ENCODE measurements at places on chromosomes 6 and 20.

GRCh38 chr6:56756219-56756789 lies 113.6 kb upstream of the DST start:
- no peak for DNase-seq

- DNase-seq = no peak
Measured at GRCh38 chr6:121142093-121142492, 192.2 kb downstream of the TBC1D32 start.

DNA sequence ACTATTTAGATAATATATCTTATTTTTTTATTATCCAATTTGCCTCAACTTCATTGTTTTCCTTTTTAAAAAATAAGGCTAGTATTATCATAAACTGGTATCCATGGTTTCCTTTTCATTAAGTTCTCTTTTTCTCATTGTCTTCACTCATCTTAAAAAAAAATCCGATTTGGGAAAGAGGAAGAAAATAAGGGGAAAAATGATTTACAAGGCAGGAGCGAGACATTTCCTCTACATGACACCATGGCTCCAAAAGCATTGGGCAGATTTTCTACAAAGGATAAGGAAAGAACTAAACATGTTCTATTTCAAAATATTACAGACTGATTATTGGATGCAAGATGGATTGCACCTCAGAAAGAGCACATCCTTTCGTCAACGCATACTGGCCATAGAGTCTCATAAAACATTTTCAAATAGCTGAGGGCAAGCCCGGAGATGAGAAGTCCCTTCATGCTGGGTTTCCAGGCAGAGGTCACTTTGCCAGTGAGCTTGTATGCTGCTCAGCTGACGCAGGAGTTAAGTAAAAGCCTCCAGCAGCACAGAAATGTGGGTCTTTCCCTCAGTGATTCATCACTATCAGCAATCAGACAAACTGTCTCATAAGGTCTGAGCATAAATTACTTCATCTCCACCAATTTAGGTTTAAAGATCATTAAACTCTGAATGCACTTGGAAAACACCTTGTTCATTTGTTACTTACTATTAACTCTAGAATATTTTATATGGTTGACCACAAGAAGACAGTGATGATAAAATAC lies 129.0 kb upstream of the TNFAIP3 start:
- DNase-seq = no peak

DNA sequence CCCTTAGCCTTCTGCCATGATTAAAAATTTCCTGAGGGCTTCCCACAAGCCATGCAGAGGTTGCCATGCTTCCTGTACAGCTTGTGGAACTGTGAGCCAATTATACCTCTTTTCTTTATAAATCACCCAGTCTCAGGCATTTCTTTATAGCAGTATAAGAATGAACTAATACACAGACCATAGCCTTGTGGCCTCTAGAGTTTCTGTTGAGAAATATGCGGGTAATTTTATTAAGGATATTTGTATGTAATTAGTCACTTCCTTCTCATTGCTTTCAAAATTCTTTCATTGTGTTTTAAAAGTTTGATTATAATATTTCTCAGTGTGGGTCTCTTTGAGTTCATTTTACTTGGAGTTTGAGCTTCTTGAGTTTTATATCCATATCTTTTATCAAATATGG lies 484.9 kb downstream of the COL12A1 start:
- no peak for DNase-seq

Measured in vagina (tissue), 2 donors.